Stimulated activated CD4-positive, alpha-beta T cell treated with anti-CD3 and anti-CD28 coated beads, Interleukin-1b, Interleukin-23, amount 100 ng/mL, for 48 hours (primary cell): ENCODE measurements at places on chromosomes 5 and 9.

GRCh38 chr9:135251331-135251761 is 163.9 kb downstream of the OLFM1 start:
- no peak for DNase-seq

DNA sequence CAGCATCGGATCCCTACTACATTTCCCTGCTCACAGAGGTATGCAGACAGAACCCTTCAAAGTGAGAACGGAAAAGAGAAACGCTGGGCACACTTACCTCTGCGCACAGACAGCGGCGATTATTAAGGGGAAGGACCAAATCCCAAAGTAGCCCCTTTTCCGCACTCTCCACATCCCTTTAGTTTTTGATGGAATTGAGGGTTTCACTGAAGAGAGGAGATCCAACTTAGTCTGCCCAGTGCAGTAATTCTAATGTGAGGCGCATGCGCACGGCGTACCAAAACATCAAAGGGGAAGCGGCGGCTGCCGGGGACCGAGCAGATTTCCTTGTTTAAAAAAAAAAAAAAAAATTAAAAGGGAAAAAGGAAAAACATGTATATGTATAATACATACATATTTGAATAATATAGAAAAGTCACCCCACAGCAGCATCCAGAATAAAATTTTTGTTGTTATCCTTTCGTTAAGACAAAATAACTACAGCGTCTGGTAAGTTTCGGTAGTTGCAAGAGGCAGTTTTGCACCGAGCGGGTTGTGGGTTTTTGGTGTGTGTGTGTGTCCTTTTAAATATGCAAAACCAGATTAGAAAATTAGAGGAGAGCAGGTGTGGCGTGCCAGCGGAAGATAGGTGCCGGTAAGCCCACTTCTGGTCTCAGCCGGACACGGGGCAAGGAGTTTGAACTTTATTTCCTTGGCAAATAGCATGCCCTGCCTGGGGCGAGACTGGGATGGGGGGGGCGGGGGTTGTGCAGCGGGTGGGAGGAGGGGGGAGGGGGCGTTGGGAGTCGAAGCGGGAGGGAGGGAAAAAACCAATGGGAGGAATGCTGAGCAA is at the start of gene GABRB2:
GABRB2 (minus strand) TSS at position 256 of the 832 bp plus-strand sequence; CDS start at position 174, 82 bp downstream.
- DNase-seq = peak; percentile 34

DNA sequence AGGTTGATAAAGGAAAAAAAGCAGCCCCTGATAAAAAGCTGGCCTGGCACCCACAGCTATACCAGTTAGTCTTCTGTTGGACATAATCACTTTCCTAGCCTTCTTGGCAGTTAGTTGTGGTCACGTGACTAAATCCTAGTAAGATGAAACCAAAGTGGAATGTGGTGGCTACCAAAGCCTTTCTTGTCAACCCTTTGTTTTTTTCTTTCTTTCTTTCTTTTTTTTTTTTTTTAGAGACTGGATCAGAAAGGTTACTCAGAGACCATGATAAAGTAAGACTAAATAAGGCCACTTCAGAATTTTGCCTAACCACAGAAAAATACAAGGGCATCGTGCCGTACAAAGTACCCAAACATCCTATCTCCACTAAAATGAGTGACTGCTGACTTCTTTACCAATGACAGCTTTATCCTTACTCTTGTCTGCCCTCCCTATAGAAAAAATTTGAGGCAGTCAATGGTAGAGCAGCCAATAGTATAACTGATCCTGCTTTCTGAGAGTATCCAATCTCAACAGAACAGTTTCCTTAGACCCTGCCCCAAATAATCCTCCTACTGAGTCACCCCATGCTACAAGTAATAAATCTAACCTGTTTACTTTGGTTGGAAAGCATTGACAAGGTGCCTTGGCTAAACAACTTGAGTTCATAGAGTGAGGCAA is 14.2 kb upstream of the KIF27 start:
- DNase-seq = no peak

- no peak for DNase-seq
Measured at GRCh38 chr5:124561451-124561850, 185.0 kb downstream of the ZNF608 start.

DNA sequence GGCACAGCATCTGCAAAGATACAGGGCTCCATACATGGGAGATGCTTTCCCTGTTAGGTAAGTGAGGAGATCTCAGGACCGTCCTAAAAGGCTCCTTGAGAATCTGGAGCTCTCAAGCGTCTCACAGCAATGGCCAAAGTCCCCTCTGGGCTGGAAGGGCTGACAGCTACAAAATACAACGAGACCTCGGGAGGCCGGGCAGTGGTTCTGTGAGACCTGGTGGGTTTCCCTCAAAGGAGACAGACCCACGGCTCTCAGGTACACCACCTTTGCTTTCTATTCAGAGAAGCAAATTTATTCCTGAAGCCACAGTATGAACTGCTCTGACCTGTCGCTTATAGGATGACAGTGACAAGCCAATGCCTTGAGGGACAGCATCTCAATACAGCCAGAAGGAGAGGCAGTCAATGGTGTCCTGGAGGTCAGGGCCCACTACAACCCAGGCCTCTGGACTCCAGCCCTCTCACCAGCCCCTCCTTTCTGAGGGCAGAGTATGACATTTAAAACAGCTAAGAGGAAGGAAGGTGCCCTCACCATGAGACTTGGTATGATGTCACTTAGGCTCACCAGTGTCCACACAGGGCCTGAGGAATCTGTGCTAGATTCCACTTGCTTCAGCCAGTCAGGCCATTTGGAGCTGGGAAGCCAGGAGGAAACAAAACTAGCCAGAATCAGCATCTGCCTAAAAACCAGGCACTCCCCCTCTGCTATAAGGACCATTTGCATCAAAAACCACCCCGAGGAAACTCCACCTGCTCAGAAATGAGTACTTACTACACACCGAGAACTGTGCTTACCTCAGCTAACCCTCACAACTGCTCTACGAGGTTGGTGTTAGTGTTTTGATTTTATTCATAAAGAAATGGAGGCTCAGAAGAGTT is 86.5 kb upstream of the FSTL4 start:
- peak; percentile 31 for DNase-seq

GRCh38 chr9:91148306-91148705 is 213.4 kb downstream of the AUH start:
- no peak for DNase-seq

GRCh38 chr5:150006318-150006717 is 5.8 kb downstream of the HMGXB3 start:
- no peak for DNase-seq

GRCh38 chr9:91789941-91790340 is 160.1 kb downstream of the ROR2 start:
- DNase-seq = no peak

DNA sequence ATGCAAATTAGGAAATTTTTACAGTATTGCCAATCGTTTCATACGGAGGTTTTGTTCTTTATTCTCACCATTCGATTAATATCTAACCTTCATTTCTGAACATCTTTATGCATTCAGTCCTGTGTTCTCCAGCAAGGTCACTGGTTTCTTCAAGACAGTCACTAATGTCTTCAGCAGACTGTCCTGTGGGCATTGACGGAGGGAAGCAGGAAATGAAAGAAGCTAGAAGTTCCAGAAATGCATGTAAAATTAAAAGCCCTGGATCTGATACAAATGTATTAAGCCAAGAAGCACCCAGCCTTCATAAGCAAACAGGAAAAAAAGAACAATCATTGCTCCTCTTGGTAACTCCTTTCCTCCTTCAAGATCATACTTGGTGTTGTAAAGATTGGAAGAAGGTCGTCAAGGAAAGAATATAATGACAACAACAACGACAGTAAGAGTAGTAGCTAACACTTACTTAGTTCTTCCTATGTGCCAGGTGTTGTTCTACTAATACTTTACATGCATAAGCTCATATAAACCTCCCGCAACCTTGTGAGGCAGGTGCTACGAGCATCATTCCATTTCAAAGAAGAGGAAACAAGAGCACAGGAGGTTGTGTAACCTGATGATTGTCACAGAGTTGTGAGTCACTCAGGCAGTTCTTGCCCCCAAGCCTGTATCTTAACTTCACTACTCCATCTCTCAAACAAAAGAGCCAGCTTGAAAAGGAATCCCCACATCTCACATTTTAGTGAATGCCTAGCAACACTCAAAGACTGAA is 59.9 kb upstream of the CER1 start:
- no peak for DNase-seq

DNA sequence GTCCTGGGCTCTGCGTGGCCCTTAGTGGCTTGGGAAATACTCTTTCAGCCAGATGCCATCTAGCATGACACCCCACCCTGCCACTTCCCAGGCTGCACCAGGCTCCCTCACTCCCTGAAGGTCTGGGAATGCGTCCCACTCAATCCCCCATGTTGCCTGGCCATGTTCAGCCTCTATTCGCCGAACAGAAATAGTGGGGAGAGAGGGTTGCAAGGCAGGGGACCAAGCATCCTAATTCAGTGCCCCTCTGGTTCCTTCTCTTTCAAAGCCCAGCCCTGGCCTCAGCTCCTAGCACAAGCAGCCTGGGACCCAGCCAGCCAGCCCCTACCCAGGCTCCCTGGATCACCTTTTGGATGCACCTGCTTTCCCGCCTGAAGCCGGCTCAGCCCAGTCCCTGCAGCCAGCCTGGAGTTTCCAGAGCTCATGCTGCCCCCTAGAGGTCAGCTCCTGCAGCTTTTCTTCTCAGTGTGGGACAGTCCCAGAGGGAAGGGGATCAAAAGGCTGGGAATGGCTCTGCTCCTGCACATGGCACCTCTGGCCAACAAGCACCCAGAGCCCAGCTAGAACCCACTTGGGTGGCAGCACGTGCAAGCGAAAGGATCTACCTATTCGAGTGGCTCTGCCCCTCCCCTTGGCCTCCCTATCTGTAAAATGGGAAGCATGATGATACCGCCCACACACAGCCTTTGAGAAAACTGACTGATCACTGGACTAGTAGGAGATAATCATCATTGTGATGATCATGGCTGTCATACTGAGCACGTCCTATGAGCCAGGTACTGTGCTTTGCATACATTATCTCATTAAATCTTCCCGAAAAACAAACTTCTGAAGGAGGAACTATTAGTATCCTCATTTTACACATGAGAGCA is 48.7 kb upstream of the C5orf58 start:
- peak; percentile 40 for DNase-seq

DNA sequence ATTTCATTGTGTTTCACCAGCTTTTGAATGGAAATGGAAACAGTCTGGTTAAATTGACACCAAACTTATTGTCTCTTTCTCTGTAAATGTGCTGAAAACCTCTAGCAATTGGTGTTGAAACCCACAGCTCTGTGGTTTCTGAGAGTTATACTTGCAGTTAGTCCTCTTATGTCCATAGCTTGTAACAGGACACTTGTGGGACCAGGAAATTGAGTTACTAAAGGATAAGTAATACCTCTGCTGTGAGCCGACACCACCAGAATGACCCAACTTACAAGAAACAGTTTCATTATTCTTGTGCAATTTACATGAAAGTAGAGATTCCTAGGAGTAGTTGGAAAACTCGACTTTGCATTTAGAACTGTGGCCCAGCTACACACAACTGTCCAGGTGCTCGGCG is 191.5 kb downstream of the CFAP90 start:
- no peak for DNase-seq

GRCh38 chr5:174678107-174678506 is 46.3 kb upstream of the MSX2 start:
- no peak for DNase-seq

- no peak for DNase-seq
Measured at GRCh38 chr5:122874179-122874875, 28.9 kb downstream of the SNX24 start.

DNA sequence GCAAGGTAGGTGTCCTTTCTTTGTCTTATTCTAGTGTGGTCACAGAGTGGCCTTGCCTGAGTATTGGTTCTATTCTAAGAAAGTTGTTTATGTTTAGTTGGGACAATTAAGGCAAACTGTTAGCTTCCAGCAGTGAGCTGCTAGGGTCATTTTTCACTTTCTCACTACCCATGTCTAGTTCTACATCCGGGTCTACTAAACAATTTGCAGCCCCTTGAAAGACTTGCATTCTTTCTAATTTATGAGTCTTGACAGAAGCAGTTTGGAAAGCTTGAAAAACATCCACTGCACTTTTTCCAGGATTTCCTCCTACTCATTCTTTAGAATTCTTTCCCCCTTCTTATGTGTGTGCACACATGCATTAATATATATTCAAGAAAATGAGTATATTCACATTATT is 892.2 kb upstream of the ACO1 start:
- no peak for DNase-seq

GRCh38 chr5:3943859-3944258 is 348.2 kb downstream of the IRX1 start:
- DNase-seq = no peak

GRCh38 chr5:55241746-55242145 is 8.3 kb upstream of the CCNO start:
- DNase-seq = no peak

DNA sequence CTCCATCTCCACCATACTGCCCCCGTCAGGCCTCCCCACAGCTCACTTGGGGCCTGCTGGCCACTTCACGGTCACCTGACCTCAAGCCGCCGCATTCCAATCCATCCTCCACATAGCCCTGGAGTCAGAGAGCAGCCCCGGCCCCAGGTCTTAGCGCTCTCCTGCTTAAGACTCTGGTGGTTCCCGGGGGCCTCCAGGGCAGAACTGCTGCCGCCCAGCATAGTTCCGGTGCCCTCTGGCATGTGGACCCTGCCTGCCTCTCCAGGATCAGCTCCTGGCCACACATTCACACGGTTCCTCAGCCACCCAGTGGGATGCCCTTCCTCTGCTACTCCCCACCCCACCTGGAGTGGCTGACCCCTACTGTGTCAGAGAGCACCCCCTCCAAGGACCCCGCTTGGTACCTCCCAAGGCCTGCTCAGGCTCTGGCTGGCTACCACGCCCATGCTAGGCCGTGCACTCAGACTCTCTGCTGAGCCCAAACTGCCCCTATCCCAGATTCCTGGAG is 8.7 kb downstream of the PHYKPL start:
- DNase-seq = no peak

GRCh38 chr5:88725454-88725853 is 157.5 kb downstream of the MEF2C start:
- no peak for DNase-seq

DNA sequence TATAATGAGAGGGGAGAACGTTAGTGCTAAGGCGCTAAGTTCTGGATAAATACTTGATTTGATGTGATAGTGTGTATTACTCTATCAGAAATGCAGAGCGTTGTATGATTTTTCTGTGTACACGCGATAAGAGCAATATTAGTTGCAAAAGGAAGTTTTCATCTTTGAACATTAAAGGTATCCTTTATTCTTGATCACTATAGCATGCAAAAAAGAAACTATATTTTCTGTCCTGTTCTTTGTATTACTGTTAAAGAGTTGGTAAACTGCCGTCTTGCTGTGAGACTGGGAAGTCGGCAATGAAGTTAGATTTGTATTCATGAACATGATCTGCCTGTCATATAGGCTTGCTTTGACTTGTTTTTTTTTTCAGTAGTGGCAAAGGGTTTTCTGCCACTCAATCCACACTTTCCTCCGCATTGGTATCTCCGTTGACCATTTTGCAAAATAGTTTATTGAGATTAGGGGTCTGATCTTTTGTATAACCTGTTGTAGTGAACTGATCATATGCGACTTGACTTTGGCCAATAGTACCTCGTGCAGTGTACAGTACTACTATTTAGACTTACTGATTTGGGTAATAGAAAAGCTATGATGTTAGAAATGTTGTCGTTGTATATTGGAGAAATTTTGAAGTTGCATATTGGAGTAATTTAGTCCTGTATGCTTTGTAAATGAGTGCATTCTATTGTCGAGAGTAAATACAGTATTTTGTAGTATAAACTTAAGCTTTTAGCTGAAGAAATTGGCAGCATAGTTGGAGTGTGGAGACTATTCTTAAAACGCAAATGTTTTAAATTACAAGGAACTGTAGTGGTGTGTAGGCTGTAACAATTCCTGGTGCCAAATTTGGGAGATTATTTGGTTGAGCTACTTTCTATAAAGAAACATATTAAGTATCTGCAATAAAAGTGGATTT is 1.7 kb downstream of the DENND4C start:
- DNase-seq = no peak
